Activated naive CD4-positive, alpha-beta T cell treated with anti-CD3 and anti-CD28 coated beads, Interleukin-2, amount 50 U/mL, for 72 hours (primary cell): ENCODE measurements at places on chromosomes 11 and 22.

- no peak for DNase-seq
Observed at GRCh38 chr22:29343313-29343805, 27.9 kb upstream of the RASL10A start.

DNA sequence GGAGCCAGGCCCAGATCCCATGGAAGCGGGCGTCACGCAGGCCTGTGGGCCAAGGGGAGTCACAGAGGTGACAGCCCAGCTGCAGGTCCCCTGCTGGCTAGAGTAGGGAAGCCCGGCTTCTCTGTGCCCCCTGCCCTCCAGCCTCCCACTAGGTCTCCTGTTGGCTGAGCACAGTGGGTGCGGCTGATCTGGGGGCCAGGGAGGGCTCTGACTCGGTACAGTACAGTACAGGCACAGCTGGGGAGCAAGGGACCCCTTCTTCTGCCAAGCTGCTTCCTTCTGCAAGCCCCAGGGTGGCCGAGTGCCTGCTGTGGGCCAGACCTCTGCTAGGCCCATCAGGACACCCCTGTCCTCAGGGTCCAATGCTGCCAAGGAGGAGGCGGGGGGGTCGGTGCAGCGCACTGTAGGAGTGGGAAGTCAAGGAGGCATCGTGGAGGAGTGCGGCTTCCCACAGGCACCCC, 10.1 kb downstream of the SUSD2 start:
- DNase-seq: no peak

GRCh38 chr11:704781-705645, 1.0 kb upstream of the EPS8L2 start:
- DNase-seq: peak; percentile 58

GRCh38 chr22:21790359-21790758, 54.8 kb upstream of the YPEL1 start:
- DNase-seq: no peak

DNA sequence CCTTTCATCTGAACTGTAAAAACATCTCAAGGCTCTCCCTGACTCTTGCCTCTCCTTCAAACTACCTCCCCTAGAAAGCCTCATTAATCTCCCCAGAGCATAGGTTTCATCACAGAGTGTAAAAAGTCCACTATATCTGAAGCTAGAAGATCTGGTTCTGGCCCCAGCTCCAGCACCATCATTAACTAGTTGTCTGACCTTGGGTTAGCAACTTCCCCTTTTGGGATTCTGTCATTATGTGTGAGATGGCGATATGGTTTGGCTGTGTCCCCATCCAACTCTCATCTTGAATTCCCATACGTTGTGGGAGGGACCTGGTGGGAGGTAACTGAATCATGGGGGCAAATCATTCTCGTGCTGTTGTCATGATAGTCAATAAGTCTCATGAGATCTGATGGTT, 97.3 kb downstream of the KCNC1 start:
- DNase-seq: no peak

GRCh38 chr11:107624983-107625684, 34.2 kb downstream of the ELMOD1 start:
- no peak for DNase-seq

DNA sequence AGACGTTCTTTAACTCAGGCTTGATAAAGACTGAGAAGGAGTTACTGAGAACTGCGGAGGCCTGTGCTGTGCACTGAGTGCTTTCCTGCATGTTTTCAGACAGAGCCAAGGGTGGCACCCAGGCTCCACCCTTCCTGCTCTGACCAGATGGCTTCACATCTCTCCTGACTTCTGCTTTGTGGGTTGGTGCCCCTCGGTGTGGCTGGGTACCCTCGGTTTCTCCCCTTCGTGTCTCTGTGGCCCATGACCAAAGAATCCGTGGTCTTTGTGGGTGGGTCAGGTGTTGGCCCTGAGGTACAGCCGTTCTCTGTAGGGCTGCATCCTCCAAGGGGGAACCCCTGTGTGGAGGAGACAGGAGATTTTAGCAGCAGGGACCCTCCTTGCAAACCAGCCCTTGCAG, 34.3 kb downstream of the GRIK4 start:
- no peak for DNase-seq

DNA sequence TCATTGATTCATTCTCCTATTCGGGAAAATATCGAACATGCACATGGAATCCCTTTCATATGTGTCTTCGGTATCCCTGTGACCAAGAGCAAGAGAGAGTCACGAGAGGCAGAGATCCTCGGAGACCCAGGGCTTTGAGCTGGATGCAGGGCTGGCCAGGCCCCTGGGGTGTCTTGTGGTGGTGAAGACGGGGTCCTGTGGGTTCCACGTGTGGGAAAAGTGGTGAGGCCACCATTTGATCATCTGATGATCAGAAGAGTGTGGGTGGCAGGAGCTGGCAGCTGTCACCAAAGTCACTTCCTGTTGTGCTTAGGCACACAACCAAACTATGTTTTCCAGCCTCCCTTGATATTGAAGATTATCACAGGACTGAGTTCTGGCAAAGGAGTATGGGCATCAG, 94.0 kb downstream of the BRD1 start:
- no peak for DNase-seq
